Left cardiac atrium (tissue), 4 donors: ENCODE measurements at places on chromosomes 12 and 14. TPM values are rescaled to one million over a fixed set of nuclear protein-coding genes. Genes with fewer than 3 reads are reported as not detected.

The CELA1 gene
- not detected for total RNA-seq

The SLC10A1 gene
- total RNA-seq: not detected

The GPR68 gene
- total RNA-seq: 0.94 TPM

The SLC17A8 gene
- not detected for total RNA-seq

The IQSEC3 gene
- 4.0 TPM for total RNA-seq

The OTOGL gene
- 8.4 TPM for total RNA-seq
